ENCODE measurements at places on chromosomes 12 and 14.

- no peak for DNase-seq
These were observed 1093.4 kb upstream of the FLRT2 start for GRCh38 chr14:84436528-84436927.

- peak; percentile 11 for DNase-seq
These were observed 43.3 kb upstream of the DHRS4 start for GRCh38 chr14:23910101-23910875.

DNA sequence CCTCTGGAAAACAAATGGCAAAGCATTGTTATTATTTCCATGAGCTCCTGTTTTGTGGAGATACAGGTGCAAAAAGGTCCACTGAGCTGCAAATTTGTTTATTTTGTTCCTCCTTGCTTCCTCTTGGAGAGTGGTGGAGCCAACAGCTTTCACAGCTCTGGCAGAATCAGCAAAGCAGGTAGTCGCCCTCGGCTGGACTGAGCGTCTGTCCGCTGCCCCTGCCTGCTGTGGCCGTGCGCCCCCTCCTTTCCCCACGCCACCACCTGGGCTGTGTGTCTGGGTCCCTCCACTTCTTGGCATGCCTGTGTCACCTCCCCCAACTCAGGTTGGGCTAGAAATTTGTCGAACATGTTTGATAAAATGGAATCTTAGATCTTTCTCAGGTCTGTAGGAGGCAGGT, 188.2 kb downstream of the TSPAN9 start:
- DNase-seq, result no peak

DNA sequence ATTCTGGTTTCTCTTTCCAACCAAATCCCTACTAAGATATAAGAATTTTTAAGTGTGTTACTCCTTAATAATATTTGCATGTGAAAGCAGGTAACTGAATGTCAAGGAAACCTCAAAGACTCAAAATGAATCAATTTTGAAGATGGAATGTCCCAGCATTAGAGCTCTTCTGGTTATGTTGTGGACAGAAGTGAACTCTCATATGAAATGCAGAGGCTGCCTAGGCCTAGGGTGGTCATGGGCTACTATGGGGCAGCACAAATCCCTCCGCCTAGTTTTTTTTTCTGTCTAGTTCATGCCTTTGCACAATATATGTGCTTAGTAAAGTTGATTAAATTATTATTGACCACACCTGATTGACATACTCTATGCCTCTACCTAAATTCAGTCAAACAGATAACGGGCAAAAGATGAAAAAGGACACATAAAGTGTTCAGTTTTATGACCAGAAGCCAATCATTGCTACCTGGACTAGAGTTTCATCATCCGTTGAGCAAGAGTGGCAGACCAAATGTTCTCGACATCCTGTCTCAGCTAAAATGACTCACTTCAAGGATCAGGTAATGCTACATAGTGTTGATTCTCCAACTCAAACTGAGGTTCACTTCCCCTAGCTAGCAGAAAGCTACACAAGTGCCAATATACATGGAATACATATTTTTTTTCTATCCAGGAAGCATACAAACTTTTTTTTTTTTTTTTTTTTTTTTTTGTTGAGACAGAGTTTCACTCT, 1211.4 kb downstream of the VRK1 start:
- no peak for DNase-seq

GRCh38 chr12:77062846-77063461, 2.4 kb downstream of the E2F7 start:
- no peak for DNase-seq

GRCh38 chr12:122861587-122861970, 26.3 kb downstream of the HIP1R start:
- DNase-seq, result no peak

- DNase-seq, result no peak
These were observed 525 bp upstream of the FAR2 start for GRCh38 chr12:29148596-29148910.

Data from stimulated activated CD4-positive, alpha-beta T cell treated with anti-CD3 and anti-CD28 coated beads, Interleukin-12 subunit alpha, Interleukin-12 subunit beta, amount 100 ng/mL, for 4 hours (primary cell).